ENCODE measurements at places on chromosomes 3 and 15.

DNA sequence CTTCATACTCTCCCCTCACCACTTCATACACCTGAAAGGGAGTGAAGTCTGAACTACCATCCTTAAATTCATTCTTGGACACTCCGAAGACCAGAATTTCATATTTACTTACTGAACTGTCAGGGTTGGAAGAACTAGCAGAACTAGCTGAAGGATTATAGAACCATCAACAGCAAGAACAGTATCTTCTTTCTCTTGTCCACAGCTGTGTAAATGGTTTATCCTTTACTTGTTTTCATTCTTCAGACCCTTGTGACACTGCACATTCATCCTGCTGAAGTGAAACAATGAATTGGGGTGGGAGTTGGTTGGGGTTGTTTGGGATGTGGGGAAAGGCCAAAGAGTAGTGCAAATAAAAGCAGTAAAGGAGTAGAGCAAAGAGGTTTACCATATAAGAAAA, 350.9 kb downstream of the ZIC1 start:
- no peak for DNase-seq

GRCh38 chr15:40963201-40963600, 9.9 kb downstream of the CHAC1 start:
- no peak for DNase-seq

DNA sequence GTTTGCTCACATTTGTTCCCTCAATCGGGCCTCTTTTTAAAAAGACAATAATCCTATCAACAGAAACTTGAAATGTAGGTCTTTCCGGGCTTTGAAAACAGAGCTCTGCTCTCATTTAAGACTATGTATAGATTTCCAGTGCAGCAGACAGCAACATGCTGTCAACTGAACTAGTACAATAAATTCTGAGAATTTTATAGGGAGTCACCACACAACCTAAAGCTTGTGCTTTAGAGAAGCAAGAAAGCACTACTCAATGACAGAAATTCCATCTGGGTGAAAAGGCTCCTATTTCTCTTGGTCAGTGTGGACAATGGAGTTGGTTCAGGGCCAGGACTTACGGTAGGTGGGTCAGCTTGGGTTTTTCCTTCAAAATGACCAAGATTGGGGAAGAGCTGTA, 583.5 kb downstream of the ROBO1 start:
- DNase-seq = no peak

GRCh38 chr3:129429080-129429451, 630 bp upstream of the EFCAB12 start:
- DNase-seq = no peak

DNA sequence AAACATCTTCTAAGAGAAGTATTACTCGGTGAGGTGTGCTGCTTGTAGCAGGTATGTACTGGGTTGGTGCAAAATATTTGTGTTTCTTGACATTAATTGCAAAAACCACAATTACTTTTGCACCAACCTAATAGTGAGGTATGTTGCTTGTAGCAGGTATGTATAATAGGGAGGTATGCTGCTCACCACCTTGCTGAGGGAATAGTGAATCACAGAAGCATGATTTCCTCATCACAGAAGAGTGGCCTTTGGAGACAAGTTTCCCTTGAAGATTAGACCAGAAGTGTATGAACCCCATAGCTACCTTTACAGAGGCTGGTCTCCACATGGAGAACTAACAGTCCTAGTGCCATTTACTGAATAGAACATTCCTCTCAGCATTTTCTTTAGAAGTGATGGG, 15.5 kb downstream of the DCP1A start:
- no peak for DNase-seq

DNA sequence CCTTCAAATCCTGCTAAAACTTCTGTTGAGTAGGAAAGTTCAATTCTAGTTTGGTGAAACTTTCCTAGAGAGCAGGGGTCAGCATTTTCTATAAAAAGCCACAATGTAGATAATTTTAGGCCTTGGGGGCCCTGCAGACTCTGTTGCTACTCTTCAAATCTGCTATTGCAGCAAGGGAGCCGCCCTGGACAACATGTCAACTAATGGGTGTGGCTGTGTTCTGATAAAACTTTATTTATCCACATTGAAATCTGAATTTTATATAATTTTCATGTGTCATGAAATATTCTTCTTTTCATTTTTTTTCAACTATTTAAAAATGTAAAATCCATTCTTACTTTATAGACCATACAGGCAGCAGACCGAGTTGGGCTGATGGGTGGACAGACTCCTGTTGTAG, 67.4 kb upstream of the SAMMSON start:
- DNase-seq = no peak

- DNase-seq = no peak
Observed at GRCh38 chr15:27592036-27592760, 506.9 kb downstream of the OCA2 start.

GRCh38 chr3:184345317-184346144, 8.1 kb downstream of the FAM131A start:
- no peak for DNase-seq

DNA sequence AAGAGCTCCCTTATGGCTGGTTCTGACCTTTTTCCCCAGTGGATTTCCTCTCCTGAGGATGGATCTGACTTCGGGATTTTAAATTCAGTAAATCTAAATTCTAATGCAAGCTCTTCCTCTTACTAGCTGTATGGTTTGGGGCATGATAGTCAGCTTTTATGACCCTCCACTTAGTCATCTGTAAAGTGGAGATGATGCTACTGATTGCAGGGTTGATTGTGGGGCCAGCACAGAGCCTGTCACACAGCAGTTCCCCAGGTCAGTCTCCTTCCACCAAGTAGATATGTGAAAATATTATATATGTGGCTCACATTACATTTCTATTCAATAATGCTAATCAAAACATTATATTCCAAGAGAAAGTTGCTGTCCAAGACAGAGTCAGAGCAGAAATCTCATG, 141.3 kb upstream of the UBE2E1 start:
- DNase-seq = no peak

GRCh38 chr3:134311265-134311664, 60.6 kb upstream of the RYK start:
- no peak for DNase-seq

GRCh38 chr15:55289011-55289745, 435 bp downstream of the RAB27A start:
- DNase-seq = peak; percentile 7

DNA sequence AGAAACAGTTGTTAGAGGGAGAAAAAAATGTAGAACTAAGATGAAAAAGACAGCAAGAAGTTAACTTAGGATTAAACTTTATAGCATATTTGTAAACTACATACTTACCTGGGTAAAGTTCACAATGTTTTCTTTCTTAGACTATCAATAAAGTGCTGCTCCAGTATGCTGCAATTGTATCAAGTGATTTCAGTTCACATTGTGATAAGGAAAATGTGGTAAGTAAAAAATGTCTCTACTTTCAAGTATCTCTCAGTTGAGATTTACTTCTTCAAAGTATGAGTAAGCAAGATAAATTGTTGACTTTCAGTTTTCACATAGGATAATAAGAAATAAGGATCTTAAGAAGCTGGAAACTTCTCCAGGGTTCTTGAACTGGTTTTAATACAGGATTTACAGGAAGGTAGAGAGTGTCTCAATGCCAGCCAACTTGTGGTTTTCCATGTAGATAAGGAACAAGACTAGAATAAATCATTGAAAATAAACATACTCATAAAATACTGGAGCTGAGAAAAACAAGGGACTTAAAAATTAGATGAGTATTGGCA, 528.8 kb downstream of the UNC13C start:
- no peak for DNase-seq

- no peak for DNase-seq
Observed at GRCh38 chr3:151923901-151924300, 50.5 kb downstream of the SUCNR1 start.

- no peak for DNase-seq
Observed at GRCh38 chr3:189099031-189099471, 72.7 kb upstream of the TPRG1 start.

DNA sequence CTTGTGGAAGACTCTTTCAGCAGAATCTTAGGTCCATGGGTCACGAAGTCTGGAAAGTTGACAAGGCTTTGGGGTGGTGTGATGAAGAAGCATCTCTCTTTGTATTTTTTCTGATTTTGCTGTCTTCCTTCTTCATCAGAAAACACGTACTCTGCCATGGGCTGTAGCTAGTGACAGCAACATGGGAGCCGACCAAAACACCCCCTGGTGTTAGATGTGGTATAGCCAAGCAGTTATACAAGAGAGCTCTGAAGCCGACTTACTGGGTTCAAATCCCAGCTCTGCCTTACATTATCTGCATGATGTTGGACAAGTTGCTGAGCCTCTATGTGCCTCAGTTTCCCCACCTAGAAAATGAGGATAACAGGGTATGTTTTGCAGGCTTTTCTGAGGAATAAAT, 32.9 kb upstream of the LYZL4 start:
- no peak for DNase-seq

- no peak for DNase-seq
Observed at GRCh38 chr3:82940124-82940523, 1178.7 kb upstream of the GBE1 start.

DNA sequence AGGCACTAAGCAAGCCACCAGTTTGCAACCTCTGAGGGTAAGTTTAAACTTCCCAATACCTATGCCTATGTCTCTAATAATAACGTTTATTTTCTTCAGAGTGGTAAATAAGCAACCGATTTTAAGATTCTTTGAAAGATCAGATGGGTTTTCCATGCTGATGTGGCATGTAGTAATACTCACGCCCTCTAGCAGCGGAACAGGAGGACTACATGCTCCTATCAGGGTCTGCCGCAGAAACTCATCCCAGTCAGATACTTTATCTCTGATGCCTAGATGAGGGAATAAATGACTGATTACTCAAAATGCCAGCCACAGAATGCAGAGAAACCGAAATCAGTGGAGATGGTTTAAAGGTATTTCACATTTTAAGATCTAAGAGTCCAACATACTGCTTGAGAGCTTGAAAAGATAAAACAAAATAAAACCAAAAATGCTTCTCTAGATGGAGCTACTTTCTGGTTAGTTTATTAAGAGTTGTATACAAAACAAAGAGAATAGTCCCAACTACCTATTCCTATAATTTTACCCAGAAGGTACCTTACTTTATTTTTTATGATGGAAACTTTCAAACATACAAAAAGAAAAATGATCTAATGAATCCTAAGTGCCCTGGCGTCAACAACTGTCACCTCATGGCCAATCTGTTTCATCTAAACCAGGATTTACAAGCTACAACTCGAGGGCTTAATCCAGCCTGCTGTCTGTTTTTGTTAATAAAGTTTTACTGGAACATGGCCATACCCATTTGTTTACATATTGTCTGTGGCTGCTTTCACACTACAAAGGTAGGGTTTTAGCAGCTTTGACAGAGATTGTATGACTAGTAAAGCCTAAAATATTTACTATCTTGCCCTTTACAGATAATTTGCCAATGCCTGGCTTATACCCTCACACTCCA, 37.5 kb upstream of the STIMATE start:
- DNase-seq = peak; percentile 23

GRCh38 chr3:46395766-46396530, 10.9 kb downstream of the CCR5AS start:
- DNase-seq = no peak

DNA sequence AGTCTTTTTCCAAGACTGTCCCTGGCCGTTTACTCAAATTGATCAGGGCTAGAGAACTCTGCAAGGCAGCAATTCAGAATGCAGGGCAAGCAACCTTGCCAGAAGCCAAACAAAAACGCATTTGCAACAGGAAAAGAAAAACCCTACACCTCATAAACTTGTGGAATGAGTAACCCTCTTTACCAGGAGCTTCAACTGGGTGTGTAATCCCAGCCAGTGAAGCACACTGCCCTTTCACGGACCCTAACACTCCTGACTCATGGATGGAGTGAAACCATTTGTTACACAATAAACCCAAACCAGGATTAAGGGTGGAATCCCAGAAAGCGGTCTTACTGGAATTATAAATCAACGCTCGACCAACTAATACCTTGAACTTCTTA, 14.8 kb upstream of the LDHAL6B start:
- DNase-seq = no peak

DNA sequence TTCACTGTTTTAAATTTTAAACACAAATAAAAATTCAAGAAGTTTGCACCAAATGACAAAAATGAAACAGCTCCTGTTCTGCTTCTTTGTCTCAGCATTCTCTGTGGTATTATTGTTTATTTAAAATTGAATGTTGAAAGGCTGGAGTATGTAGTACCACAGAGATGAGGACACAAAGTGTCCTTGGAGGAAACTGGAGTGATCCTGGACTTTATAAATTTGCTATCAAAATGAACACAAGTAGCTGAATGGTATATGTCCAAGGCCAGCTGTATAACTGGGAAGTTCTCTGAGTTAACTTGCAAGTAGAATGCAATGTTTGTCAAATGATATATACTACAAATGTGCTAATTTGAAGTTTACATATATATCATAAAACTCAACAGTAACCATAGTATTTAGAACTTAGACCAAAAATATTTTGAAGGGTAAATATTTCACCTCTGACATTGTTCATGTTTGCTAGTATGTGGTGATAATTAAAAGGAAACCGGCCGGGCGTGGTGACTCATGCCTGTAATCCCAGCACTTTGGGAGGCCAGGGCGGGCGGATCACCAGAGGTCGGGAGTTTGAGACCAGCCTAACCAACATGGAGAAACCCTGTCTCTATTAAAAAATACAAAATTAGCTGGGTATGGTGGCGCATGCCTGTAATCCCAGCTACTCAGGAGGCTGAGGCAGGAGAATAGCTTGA, 12.3 kb downstream of the BTLA start:
- no peak for DNase-seq

- no peak for DNase-seq
Observed at GRCh38 chr3:133821767-133822638, 16.4 kb downstream of the SRPRB start.

GRCh38 chr3:151769175-151769574, 35.4 kb downstream of the AADACL2 start:
- DNase-seq = no peak

DNA sequence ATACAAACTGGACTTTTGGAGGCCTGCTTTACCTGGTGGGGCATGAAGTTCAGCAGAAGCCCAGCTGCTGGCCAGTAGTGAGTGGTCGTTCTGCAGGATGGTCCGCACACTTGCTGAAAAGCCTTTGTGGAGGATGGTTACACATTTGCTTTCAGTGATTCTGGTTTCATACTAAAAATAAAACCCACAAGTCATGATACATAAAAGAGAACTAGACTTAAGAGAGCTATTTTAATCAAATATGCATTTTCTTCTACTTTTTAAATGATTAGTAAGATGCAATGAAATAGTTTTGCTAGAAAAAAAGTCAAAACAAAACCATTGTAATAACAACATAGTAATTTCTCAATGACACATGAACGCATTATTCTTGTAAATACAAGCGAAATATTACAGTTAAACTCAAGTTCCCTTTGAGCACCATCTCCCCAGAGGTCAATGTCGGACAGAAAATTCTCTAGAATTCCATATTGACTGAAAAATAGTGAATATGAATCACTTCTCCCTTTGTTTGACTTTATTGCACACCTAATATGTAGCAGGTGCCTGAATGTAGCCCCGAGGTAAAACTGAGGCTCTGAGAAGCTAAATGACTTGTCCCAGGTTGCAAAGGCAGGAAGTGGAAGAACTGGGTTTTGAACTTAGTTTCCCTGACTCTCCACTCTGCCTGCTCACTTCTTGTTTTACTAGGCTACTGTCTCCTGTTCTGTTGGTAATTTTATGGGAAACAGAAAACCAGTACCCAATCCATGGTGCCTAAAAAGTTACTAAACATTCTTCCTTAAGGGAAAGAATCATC, 8.3 kb downstream of the IL5RA start:
- DNase-seq = no peak

Measured in activated T-helper 1 cell treated with Interleukin-2 at 50 U/mL for 16 hours (primary cell).